Activated naive CD8-positive, alpha-beta T cell treated with anti-CD3 and anti-CD28 coated beads for 36 hours (primary cell): ENCODE measurements at places on chromosomes 13 and 19.

- no peak for DNase-seq
These were observed 12.2 kb upstream of the DCUN1D2 start for GRCh38 chr13:113502686-113503085.

DNA sequence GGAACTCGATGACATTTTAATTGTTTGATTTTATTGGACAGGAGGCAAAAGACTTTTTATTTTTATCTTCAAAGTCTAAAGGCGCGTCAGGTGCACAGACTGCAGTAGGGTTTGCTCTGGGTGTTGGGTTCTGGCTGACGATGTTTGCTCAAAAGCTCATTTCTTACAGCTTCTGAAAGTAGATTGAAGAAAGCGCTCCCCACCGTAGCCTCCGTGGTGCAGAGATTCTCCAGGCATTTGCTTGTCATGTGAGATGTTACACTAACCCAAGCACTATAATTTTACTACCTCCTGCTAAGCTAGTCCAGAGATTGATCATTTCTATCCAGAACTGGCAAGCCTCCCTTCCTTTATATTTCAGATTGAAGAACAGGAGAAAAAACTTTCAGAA lies 14.5 kb upstream of the ATP11A start:
- no peak for DNase-seq

- no peak for DNase-seq
These were observed 46.3 kb downstream of the SOX21 start for GRCh38 chr13:94666065-94666464.

GRCh38 chr19:51002542-51003311 lies 1.3 kb upstream of the KLK8 start:
- peak; percentile 58 for DNase-seq

GRCh38 chr13:44040070-44040817 lies 160.5 kb downstream of the LACC1 start:
- no peak for DNase-seq

DNA sequence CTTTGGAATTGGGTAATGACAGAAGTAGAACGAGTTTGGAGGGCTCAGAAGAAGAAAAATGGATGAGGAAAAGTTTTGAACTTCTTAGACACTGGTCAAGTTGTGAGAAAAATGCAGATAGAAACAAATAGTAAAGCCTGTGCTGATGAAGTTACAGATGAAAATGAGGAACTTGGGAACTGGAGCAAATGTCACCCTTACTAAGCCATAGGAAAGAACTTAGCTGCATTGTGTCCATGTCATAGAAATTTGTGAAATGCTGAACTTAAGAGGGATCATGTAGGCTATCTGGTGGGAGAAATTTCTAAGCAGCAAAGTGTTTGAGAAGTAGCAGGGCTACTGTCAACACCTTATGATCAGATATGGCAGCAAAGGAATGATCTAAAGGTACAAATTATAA lies 289.2 kb upstream of the PCDH9 start:
- DNase-seq: no peak

DNA sequence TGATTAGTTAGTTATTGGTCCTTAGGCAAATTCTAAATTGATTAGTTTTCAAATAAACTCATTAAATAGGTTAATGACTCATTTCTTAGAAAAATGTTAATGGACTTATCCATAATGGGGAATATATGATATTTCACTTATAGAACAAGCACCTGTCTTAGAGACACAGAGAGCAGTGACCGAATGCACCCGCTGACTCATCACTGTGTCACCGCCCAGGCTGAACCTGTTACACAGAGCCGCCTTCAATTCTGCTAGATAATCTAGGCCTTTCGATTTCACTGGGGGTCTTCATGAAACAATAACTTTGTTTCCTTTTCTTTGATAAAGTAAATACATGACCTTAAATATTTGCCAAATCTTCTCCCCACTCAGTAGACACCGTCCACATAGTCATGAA lies 13.1 kb downstream of the IRS2 start:
- DNase-seq: no peak

DNA sequence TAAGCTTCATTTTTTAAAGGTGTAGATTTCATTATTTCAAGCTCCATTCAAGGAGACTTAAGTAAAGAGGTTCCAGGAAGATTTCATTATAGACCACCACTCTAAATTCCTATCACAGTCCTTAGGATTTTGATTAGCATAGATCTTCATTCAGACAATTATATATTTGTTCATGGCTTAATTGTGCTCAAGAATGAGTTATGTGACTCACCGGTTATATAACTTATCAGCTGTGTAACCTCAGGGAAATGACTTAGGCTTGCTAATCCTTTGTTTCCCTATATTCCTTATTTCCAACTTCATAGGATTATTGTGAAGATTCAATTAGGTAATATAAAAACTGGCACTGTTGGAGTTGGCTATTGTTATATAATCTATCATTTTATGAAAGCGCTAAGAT lies 632.8 kb upstream of the SPRY2 start:
- DNase-seq: no peak

DNA sequence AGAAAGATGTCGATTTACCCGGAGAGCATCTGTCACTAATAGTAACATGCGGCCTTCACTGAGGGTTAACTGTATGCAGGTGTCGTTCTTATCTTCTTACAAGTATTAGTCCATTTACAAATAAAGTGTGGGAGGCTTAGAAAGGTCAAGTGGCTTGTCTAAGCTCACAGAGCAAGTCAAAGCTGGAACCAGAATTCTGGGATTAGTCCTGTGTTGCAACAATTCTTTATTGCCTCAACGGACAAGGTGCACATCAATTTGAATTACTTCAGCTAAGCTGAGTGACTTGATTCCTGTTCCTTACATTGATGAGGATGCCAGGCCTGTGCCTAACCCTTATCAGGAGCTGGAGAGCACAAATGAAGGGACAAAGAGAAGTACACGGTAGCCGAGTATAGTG lies 1193.6 kb downstream of the UQCRFS1 start:
- DNase-seq: no peak

DNA sequence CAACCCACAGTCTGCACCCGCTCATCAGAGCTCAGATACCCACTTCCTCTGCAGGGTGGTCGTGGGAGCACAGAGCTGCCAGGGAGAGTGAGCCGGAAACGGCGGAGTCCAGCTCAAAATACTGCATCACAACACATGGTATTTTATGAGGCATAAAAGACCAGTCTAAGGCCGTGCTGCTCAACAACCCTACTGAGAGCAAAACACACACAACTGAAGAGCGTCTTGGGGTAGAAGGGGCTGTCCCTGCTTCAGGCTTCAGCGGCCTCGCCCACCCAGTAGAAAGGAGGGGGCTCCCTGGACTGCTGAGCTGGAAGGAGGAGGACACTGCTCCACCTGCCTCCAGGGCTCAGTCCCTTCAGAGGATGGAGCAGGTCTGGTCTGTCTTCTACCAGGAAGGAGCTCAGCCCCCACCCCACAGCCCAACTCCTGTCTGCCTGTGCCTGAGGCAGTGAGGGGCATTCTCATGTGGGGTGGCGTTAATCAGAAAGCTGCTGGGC lies 36.9 kb downstream of the NAXD start:
- DNase-seq: no peak

DNA sequence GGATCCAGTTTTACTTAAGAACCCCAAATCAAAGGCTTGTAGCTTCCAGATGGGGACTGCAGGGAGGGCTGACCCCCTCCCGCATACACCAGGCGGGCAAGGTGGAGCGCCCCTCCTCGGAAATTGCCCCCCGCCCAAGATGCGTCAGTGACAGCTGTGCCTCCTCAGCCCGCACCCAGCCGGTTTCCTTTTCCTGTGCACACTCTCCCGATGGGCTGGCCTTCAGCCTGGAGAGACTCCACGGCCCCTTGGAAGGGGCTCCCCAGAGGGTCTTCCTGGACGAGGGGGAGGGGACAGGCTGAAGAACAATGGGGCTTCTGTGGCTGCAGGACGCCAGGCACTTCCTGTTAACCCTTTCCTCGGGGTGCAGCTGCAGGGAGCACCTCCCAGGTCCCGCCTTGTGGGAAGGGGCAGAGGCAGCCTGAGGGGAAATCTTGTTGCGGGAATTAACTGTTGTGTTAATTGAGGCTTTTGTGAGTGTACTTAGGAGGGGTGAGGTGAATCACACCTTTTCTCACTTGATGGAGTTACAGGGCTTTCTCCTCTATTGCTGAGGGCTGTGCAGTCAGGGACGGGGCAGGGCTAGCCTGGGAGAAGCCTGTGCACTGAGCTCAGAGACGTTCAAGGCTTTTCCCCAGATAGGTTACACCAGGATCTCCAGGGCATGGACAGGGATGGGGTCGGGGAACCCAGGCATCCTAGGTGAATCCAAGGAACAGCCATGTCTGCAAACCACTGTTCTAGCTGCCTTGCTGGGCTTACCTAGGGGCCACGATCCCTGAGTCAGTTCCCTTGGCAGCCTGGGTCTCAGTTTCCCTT lies 14.3 kb downstream of the IER2 start:
- DNase-seq: no peak

- no peak for DNase-seq
These were observed 2.3 kb upstream of the UHRF1 start for GRCh38 chr19:4906963-4907362.

DNA sequence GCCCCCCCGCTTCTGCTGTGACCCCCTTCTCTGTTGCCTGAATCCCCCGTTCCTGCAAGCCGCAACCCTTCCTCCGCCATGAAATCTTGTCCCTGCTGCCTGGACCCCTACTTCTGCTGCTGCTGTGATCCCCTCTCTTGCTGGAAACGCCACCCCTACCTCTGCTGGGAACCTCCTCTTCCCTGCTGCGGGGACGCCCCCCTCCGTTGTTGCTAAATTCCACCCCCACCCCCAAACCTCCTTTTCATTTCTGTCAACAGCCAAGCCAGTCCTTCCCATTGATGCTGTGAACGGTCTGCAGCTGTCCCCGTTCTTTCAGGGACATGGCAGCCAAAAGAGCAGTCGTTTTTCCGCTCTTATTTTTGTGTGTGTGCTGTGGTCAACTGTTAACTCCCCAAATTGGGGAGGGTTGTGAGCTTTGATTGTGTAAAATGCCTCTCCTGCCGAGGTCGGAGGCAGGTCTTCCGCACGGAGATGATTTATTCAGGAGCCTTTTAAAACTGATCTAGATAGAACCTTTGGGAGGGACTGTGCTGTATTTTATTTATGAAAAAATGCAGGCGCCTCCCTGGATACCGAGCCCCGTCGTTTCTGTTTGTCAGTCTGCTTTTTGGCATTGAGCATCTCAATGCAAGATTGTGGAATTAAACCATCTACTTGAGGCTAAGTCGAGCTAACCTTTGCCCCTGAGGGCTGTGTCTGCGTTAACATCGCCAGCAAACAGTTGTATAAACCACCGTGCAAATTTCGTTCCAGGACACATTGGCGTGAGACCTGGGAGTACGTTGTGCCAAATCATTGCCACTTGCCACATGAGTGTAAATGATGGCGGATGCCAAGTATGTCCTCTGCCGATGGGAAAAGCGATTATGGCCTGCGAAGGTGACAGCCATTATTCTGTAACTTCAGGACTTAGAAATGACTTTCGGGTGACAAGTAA lies 27.9 kb upstream of the NDUFS7 start:
- DNase-seq: no peak

- DNase-seq: peak; percentile 40
These were observed at the start of gene CERS1 for GRCh38 chr19:18895824-18896341. CERS1 (minus strand) TSS chr19:18896158; CDS start chr19:18896072, 86 bp downstream.

- no peak for DNase-seq
These were observed 37.2 kb downstream of the ZFR2 start for GRCh38 chr19:3831601-3832000.

DNA sequence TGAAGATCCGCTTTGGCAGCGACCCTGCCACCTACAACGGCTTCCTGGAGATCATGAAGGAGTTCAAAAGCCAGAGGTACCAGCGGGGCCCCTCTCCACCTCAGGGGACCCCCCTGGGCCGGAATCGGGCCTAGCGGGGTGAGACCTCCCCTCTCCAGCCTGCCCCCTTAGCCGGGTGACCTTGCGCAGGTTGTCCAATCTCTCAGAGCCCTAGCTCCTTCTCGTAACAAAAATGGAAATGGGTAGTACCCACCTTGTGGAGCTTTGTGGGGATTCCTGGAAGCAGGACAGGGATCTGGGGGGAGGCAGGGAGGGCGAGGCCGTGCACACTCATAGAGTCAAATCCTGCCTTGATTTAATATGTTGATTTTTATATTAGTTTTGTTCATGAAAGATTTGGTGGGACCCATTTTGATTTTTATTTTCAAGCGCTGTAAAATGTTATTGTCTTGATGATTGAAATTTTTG lies 658 bp downstream of the SIN3B start:
- DNase-seq: no peak

GRCh38 chr19:17027535-17027975 lies 945 bp upstream of the CPAMD8 start:
- DNase-seq: no peak

GRCh38 chr13:106109391-106109791 lies 426.1 kb downstream of the EFNB2 start:
- no peak for DNase-seq

DNA sequence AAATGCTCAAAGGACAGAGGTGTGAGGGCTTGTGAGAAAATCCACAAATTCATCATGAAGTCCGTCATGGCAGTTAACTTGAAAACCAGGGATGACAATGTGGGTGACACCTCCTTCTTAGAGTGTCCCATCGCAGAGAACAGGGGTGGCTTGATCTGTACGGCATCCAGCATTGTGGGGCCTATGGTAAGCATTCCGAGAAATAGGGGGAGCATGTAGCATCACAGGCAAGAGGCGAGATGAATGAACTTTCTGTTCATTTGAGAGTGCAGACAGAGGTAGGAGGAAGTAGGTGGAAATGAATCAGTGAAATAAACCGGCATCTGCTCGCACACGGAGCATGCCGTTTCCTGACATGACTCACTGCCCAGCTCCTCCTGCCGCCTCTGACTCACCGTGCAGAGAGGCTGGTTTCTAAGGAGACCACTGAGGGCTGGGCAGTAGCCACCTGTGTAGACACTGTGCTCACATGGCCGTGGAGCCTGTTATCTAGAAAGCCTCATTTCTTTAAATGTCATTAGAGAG lies 339.0 kb downstream of the RFC3 start:
- DNase-seq: peak; percentile 62

GRCh38 chr19:47848823-47849473 lies 10.1 kb upstream of the TPRX2 start:
- peak; percentile 26 for DNase-seq

GRCh38 chr19:50551034-50551714 lies 17.1 kb downstream of the LRRC4B start:
- DNase-seq: no peak

- DNase-seq: no peak
These were observed 93.1 kb downstream of the WTIP start for GRCh38 chr19:34574704-34575103.

GRCh38 chr19:42420055-42420544 lies 7.1 kb downstream of the LIPE start:
- DNase-seq: peak; percentile 78

GRCh38 chr13:95188128-95188527 lies 113.1 kb downstream of the ABCC4 start:
- DNase-seq: no peak

- DNase-seq: no peak
These were observed 10.5 kb upstream of the APOC4 start for GRCh38 chr19:44931541-44931940.
